ENCODE measurements at places on chromosomes 3 and 15. TPM values are rescaled to one million over a fixed set of nuclear protein-coding genes. Genes with fewer than 3 reads are reported as not detected.

ANKUB1 gene
- total RNA-seq: not detected

PIF1 gene
- total RNA-seq: 16.4 TPM

SYNPR gene
- not detected for total RNA-seq

HHLA2 gene
- not detected for total RNA-seq

LIPC gene
- total RNA-seq: not detected

CFAP100 gene
- not detected for total RNA-seq

ADPGK gene
- 54.9 TPM for total RNA-seq

SRP14 gene
- total RNA-seq: 69.6 TPM

PSTPIP1 gene
- total RNA-seq: 0.37 TPM
